ENCODE measurements at places on chromosomes 4 and X. TPM values are rescaled to one million over a fixed set of nuclear protein-coding genes. Genes with fewer than 3 reads are reported as not detected.
A peak's percentile ranks its signal among the peaks of the same experiment; 100 is the strongest.

The UNC5C gene
- 3.9 TPM for total RNA-seq

GRCh38 chr4:53055274-53055673 lies 193.2 kb downstream of the RASL11B start:
- DNase-seq = peak; percentile 77

The MAGEB1 gene
- not detected for total RNA-seq

DNA sequence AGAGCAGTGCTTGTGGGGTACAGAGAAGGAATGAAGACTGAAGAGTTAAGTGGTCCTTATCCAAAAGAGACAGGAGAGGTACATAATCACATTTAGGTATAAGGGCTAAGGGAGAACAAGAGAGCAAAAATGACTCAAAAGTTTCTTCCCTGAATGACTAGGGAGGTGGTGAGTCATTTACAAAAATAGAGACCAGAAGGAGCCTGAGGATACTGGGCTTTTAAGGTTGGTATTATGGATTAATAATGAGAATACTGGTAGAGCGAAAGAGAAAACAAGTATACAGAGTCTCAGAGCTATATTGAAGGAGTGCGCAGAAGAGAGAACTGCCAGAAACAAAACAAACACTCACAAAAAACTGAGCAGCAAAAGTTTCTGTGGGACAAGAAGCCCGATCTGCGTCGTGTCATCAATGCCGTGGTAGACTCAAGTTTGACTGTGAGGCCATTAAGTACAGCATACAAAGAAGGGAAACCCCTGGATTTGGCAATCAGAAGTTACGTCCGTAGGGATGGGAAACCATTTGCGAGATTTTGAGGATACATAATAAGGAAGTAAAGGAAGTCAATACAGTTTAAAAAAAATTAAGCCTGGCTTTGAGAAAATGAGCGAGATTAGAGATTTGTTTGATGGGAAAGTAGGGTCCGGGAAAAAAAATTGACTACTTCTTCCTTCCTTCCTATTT lies 129.1 kb upstream of the STIM2 start:
- no peak for DNase-seq

DNA sequence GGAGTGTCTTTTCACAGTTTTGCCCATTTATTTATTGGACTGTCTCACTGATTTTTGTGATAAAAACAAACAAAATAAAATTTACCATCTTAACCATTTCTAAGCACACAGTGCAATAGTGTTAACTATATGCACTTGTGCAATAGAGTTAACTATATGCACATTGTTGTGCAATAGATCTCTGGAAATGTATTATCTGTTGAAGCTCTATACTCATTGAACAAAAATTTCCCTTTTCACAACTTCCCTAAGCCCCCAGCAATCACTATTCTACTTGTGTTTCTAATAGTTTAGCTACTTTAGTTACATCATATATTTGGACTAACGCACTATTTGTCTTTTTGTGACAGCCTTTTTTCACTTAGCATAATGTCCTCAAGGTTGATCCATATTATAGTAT lies 59.7 kb upstream of the BEX4 start:
- peak; percentile 63 for DNase-seq

The MEPE gene
- total RNA-seq = not detected

The SYN1 gene
- total RNA-seq = 0.17 TPM

DNA sequence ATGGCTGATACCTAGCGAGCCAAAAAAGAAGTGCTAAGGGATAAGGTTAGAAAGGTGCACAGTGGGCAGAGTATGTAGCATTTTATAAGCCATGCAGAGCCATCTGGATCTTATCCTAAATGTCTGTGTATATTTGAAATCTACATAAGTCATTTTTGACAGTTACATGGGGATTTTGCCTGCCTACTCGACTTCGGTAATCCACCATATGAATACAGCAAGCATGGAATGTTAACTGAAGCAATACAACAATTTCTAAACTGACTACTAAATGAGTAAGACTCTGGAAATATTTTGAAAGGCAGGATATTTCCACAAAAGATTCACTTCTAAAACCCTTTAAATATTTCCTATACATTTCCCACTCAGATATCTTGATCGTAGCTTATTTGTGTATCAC lies 122.5 kb downstream of the KCNIP4 start:
- DNase-seq = no peak

DNA sequence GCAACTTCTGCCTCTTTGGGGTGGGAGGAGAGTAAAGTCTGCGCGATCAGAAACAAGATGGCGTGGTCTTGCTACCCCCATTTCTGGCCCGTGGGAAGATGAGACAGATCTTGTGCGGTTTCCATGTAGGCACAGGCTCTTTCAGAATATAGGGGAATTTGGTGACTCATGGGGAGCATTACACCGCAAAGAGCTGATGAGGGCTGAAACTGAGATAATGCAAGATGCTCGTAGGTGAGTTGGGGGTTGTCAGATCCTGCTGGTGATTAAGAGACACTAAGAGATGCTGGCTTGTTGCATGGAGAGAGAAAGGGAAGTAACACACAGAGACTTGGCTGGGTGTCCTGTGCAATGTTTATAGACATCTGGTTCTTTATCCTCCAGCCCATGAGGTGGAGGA lies 1.5 kb downstream of the EVC start:
- peak; percentile 37 for DNase-seq

- DNase-seq = no peak
Measured at GRCh38 chrX:114334473-114334982, 249.4 kb upstream of the HTR2C start.

- DNase-seq = no peak
Measured at GRCh38 chr4:112648263-112649054, 11.5 kb downstream of the LARP7 start.

GRCh38 chrX:111360839-111361238 lies 51.2 kb downstream of the DCX start:
- DNase-seq = no peak

The ADAMTS3 gene
- 2.1 TPM for total RNA-seq

DNA sequence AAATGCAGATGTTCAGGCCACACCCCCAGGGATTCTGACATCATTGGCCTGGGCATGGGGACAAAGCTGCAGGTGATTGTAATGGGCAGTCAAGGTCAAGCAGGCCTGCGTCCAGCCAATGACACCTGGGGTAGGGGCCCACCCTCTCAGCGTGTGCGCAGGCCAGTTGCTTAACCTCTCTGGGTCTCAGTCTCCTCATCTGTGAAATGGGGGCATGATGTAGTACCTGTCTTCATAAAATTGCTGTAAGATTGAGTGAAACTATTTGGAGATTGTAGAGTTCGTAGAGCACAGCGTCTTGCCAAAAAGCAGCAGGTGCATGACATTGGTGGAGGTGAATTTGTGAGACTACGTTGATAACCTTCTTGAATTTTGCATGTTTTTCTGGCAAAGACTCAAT lies 21.2 kb downstream of the RS1 start:
- DNase-seq = no peak

GRCh38 chr4:820230-821172 lies 5.4 kb downstream of the CPLX1 start:
- no peak for DNase-seq

- DNase-seq = no peak
Measured at GRCh38 chrX:18884916-18885315, 99.0 kb downstream of the PHKA2 start.

DNA sequence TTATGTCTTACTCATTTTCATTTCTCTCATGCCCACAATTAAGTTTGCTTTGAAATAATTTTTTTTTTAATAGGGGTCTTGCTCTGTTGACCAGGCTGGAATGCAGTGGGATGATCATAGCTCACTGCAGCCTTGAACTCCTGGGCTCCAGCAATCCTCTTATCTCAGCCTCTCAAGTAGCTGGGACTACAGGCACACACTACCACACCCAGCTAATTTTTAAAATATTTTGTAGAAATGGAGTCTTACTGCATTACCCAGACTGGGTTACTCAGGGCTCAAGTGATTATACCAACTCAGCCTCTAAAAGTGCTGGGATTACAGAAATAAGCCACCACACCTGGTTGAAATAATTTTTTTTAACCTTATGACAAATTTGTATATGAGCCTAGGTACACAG lies 19.2 kb upstream of the MAB21L2 start:
- DNase-seq = no peak

DNA sequence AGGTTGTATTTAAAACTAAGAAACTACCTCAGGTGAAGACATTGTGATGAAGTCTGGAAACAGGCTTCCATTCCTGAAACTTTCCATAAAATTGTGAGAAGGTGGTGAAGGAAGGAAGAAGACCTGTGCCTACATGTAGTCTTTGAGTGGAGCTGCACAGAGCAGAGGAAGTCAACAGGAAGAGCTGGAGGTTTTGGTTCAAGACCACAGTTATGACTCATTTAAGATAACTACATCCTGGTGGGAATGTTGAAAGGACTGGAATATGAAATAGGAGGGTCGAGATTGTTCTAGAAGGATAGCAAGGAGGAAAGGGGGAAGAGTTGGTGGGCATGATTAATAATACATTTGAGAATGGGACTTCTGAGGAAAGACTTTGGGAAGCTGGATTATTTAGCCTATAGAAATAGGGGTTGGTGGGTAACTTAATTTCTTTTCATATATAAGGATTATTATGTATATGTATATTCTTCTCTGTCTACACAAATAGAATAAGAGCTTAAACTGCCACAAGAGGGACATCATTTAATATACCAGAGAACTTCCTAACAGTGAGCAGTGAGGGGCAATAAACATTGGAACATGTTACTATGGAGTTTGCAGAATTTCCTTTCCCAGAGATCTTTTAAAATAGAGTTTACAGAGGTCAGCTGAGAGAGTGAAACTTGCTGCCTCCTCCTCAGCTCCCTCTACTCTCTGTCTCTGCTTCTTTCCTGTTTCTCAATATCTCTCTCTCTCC lies 23.5 kb downstream of the AWAT2 start:
- no peak for DNase-seq

- DNase-seq = no peak
Measured at GRCh38 chrX:121455890-121456289, 408.5 kb downstream of the GLUD2 start.

The GPR34 gene
- total RNA-seq = not detected

DNA sequence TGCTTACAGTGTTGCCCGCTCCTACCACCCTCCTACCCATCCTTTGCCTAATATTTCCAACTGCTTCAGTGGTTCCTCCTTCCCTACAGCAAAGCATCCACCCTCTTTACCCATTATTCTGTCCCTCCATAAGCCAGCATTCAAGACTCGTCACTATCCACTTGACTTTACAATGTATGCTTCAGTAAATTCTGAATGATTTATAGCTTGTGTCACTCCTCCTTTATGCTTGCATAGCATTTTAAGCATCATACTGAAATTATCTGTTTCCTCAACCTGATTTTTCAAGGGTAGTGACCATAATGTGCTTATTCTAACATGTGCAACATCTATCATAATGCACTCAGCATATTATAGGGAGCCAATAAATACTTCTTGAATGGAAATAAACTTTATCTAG lies 365.5 kb downstream of the RAB28 start:
- no peak for DNase-seq

DNA sequence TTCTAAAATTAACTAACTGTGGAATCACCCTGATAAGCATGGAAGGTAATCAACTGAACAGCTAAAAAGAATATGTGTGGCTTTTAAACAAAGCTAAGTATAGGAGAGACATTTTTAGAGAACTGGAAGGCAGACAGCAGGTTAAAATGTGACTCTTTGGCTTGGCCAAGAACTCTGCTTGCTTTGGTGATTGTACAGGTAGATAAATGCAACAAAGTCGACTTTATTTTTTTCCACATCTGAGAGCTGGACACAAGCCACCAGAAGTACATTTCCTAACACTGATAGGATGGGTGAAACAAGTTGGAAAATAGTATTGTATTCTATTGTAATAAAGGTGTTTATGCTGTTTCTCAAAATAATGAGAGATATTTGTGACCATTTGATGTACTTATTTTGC lies 84.1 kb downstream of the RBMX2 start:
- no peak for DNase-seq

DNA sequence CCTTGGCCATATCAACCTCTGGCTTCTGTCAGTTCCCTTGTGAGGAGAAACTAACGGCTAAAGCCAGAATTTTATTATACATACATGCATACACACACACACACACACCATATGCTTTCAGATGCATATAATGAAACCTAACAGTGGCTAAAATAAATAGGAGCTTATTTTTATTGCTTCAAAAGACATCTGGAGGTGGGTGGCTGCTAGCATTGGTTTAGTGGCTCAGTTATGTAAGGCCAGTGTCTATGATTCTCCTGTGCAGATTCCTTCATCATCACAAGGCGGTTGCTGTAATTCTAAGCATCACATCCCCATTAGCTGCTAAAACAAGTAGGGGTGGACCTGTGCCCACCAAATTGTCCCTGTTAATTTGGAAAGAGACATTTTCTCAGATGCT lies 110.8 kb downstream of the MAPK10 start:
- no peak for DNase-seq

The XAGE1B gene
- total RNA-seq = not detected

The GPR101 gene
- not detected for total RNA-seq

DNA sequence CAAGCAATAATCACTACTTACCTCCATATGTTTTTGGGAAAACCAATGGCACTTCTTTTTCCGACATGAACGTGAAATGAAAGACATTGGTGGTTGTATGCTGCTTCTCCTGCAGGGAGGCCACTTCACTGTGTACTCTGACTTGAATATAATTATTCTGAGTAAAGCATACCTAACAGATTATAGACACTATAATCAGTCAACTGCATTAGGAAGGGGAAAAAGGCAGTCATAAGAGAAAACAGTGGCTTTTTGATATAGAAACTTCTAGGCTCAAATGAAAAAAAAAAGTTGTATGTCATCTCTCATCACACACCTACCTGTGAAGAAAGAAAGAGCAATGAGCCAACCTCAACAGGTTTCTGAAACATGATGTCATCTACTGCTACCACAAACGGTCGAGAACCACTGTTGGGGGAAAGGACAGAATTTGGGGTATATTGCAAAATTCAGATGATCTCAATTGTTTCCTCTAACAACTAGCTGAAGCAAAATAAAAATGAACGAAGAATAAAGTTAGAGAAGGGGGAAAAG lies 37.4 kb downstream of the PRDX4 start:
- no peak for DNase-seq

The CITED1 gene
- total RNA-seq = 0.17 TPM

The GLOD5 gene
- total RNA-seq = not detected

GRCh38 chr4:147768113-147768512 lies 36.2 kb downstream of the ARHGAP10 start:
- peak; percentile 94 for DNase-seq

The CCKAR gene
- total RNA-seq = under 0.01 TPM

DNA sequence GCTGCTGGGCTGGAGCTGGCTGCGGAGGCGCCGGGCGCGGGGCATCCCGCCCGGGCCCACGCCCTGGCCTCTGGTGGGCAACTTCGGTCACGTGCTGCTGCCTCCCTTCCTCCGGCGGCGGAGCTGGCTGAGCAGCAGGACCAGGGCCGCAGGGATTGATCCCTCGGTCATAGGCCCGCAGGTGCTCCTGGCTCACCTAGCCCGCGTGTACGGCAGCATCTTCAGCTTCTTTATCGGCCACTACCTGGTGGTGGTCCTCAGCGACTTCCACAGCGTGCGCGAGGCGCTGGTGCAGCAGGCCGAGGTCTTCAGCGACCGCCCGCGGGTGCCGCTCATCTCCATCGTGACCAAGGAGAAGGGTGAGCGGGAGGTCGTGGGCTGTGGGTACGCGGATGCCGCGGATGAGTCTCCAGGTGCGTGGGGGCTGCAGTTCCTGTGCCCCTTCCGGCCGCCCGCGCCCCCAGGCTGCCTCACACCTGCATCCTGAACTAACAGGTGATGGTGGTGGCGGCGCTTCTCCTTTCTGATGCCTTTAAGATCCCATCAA lies 499 bp downstream of the CYP2U1 start:
- peak; percentile 1 for DNase-seq
